Activated T-helper 1 cell treated with Interleukin-2 at 50 U/mL for 16 hours (primary cell): ENCODE measurements at places on chromosomes 5 and 9.
A peak's percentile ranks its signal among the peaks of the same experiment; 100 is the strongest.

GRCh38 chr5:90932052-90932699, 373.6 kb downstream of the ADGRV1 start:
- DNase-seq, result no peak

- no peak for DNase-seq
Observed at GRCh38 chr5:167008705-167009104, 1282.7 kb upstream of the WWC1 start.

- no peak for DNase-seq
Observed at GRCh38 chr5:150137168-150137957, 18.3 kb downstream of the PDGFRB start.

GRCh38 chr9:129554649-129555048, 66.3 kb downstream of the C9orf50 start:
- DNase-seq, result no peak

DNA sequence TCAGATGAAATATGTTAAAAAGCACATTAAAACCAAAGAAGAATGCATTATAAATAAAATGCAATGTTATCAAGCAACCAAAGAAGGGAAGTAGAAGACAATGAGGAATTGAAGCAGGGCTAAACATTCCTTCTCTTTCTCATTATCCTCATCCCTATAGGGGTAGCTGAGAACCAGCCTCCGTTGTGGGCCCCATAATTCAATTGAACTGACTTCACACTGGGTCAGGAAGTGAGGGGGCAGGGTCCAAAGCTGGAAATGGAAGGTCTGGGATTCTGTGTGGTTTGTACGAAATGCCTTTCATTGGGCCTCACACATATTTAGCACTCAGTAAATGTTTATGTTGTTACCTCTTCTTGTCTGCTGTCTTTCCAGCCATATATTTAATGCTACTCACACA, 220.4 kb upstream of the CD180 start:
- no peak for DNase-seq

DNA sequence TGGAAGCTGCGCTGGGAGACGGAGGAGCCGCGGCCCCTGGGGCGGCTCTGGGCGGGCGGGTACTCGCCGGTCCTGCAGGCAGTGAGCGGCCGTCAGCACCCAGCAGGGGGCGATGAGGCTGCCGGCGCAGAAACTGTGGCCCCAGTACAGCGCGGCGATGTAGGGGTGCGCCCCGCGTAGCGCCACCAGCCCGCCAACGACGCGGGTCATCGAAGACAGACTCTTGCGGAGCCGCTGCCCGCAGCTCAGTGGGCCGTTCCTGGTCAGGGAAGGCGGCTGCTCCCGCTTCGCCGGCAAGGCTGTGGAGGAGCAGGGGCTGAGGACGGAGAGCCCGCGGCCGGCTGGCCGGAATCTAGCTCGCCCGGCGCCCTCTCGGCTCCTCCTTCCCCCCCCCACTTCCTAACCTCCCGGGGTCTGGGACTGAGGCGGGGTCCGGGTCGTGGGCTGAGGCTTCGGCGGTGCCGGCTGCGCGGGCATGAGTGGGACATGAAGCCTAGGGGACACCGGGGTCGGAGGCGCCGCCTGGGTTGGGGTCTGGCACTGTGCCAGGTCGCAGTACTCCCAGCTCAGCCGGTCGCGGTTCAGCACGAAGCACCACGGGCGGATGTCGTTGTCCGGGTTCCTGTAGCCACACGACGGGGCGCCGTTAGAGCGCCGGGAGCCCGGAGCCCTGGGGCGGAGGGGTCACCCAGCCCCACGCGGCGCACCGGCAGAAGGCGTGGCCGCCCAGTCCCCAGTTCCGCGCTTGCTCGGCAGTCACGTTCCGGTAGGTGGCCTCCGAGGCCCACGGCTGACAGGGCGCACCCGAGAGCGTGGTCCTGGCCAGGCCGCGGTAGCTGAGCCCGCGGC, 3.6 kb upstream of the PFN3 start:
- peak; percentile 77 for DNase-seq

DNA sequence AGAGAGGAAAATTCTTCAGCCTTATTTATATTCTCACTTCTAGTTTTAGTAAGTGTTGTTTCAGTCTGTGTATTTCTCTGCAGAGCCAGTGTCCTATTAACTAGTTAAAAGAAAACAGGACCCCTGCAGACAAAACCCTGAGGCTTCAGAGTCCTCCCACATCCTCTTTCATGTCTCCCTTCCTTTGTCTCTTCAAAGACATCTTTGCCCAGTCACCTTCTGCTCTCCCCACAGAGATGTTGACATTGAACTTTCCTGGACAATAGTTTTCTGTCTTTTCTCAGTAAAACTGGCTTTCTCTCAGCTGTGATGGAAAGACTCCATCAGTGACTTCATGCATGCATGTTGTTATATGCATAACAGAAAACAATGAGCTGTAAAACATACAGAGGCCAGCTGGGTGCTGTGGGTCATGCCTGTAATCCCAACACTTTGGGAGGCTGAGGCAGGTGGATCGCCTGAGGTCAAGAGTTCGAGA, 20.2 kb downstream of the GRAMD2B start:
- no peak for DNase-seq

GRCh38 chr9:112050544-112051475, 124.3 kb downstream of the SUSD1 start:
- DNase-seq, result no peak

DNA sequence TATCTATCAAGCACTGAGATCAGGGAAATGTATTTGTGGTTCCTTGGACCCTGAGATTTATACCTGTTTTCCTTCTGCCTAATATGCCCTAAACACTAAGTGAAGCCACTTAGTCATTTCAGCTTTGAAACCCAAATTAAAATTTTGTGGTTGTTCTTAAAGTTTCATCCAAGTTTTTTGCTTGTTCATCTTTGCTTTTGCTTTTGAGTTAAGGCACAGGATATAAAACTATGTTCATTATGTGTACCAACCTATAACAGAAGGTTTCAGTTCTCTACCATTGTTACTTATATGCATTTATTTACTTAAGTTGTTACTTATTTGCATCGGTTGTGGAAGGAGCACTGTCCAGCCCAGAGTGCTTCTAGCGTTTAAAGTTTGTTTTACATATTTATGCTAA, 382.3 kb downstream of the PTPRD start:
- DNase-seq, result no peak

GRCh38 chr5:144944936-144945335, 774.3 kb downstream of the KCTD16 start:
- no peak for DNase-seq

- no peak for DNase-seq
Observed at GRCh38 chr5:132060501-132061161, at the start of gene IL3. TSS of gene IL3 (plus strand) at chr5:132060655. CDS start at chr5:132060707, 52 bp downstream.

- no peak for DNase-seq
Observed at GRCh38 chr5:37086466-37087173, 162.6 kb downstream of the CPLANE1 start.

- no peak for DNase-seq
Observed at GRCh38 chr5:5140479-5141338, 579 bp downstream of the ADAMTS16 start.

DNA sequence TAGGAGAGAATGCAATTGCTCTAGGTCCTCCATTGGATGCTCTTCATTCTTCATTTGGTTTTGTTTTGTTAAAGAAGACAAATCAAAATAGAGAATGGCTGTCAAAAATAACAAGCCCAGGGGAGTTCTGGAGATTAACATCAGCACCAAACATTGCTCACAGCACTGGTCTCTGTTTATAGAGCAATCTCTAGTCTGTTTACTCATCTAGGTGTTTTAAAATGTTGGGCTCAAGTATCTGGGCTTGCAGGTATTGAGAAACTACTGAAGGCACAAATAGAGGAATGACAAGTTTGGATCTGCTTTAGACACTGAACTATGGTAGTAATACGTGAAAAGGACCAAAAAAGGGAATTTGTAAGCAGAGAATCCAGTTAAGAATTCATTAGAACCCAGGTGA, 77.0 kb upstream of the TMC1 start:
- no peak for DNase-seq

DNA sequence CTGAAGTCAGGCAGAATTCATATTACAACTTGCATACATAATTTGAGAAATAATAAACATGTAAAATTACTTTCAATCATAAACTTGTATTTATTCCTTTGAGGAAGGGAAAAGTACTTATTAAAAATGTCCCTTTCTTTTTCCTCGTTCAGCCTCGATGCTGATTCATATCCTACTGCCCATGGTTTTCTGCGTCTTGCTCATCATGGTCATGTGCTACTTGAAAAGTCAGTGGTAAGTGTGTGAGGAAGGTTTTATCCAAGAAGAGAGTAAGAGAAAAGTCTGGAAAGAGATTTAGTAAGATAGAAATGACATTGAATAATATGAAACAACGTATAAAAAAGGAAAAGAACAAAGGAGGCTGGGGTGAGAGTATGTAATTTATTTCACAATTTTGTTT, 85.9 kb downstream of the OSMR start:
- no peak for DNase-seq

GRCh38 chr5:54867310-54867944, 118.0 kb downstream of the ESM1 start:
- no peak for DNase-seq

DNA sequence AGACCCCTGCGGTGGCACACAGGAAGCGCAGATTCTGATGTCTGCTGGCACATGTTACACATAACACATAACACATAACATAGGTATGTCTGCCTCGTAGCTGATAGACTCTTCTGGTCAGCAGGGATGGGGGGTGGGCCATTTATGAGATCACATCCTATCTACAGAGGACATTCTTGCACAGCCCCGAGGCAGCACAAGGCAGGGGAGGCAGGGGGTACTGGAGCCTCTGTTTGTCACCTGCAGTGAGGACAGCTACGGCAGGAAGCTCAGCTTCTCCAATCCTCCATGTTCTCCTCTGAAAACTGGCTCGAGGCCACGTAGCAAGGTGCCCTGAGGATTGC, 16.7 kb upstream of the MED10 start:
- DNase-seq, result no peak

DNA sequence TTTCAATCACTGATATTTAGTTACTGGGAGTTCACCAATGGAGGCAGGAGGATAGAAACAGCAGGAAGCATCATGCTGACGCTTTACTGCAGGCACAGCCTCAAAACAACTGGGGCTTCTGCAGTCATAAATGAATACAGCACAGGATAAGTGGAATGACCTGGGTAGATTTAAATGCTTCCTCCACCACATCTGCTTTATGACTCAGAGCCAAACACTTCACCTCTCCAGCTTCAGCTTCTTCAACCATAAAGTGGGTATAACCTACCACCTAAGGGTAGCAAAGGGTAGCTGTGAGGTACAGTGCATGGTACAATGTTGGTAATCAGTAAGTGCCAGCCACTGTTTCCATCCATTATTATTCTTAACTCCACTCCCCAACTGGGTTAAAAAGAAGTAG, 28.4 kb downstream of the RASEF start:
- no peak for DNase-seq

DNA sequence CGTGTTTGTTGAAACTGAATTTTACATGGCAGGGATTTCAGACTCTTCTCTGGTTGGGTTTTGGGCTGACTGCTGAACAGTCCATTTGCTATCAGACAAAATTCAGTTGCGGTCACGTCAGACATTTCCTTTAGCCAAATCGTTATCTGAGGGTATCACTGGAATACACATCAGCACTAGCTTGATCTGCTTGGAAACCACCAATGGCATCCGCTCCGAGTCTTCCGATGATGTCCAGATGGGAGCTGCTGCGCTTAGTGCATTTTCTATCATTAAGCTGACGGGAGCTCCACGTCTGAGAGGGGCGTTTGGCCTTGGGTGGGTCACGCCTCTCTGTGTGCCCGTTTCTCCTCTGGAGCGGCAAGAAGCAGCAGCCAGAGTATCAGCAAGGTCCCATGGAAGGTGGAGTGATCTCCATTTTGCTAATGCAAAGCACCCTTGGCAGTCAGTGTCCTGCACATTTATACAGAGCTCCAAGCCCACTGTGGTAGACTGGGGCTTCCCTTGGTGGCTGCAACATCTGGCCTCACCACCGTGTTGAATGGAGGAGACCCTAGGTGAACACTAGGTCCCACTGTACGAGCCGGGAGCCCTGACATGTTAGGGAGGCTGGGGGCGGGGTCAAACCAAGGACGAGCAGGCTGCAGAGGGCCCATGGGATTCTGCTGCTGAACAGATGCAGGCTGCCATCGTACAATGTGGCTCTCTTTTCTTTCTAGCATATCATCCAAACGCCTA, 134.6 kb upstream of the PHYKPL start:
- DNase-seq, result no peak

DNA sequence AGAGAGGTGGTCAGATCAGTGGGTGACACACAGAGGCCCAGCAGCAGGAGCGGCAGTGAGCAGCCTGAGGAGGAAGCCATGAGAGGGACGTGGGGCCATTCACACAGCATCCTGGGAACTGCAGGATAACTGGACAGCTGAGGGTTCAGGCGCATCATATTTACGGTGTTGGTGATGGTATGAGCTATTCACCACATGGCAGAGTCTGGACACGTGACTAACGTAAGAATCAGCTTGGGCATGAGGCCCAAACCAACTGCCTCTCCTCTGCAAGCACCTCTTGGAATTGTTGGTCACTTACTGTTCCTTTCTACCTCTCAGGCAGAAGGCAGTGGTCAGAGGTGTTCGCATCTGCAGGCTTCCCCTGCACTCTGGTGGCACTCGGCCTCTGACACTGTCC, 141.1 kb downstream of the ENTREP1 start:
- DNase-seq, result no peak

- no peak for DNase-seq
Observed at GRCh38 chr9:77291714-77292113, 114.4 kb downstream of the VPS13A start.

DNA sequence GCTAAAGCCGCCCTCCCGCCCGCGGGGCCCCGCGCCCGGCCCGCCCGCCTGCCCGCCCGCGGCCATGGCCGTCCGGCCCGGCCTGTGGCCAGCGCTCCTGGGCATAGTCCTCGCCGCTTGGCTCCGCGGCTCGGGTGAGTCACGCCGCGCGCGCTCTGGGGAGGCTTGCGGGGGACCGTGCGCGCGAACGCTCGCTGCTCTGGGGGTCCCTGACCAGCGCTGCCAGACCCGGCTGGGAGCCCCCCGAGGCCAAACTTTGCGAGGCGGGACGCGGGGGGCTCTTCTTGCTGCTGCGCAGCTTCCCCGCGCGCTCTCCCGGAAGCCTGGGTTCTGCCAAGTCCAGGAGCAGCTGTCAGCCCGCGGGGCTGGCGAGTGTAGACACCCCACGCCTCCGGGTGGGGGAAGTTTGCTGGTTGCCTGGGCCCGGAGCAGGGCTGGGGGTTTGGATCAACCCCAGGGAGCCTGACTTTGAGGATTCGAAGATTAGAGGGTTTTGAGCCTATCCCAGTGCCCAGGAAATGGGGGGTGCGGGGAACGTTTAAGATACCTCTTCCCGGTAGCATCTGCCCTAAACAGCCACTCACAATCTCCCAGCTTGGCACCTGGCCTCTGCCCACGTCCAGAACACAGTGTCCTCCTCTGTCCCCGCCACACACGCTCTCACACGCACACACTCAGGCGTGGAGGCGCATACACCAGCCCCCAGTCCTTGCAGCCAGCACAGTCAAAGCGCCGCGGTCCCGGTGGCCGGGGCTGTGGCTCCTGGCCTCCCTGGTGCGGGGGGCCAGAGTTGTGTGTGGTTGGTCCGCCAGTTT, 535 bp downstream of the UNC5A start:
- DNase-seq, result no peak

DNA sequence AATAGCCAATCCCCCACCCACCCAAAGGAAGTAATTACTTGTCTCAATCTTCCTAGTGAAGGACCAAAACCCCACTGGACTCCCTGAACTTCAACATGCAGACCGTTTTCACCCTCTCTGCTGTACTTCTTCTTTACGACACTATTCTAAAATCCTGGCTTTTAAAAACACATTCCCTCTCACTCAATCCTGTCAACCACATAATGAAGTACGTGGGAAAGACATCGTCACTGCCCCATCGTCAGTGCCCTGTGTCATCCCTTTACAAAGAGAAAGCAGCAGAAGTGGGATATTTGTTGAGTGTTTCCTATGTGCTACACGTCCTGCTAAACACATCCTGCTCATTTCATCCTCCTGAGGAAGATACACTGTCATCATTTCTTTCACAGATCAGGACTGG, 54.2 kb downstream of the MAPKAP1 start:
- DNase-seq, result no peak
